ENCODE measurements at places on chromosomes 1 and 21.

GRCh38 chr21:45125357-45125756, 51.0 kb downstream of the ADARB1 start:
- DNase-seq: no peak

DNA sequence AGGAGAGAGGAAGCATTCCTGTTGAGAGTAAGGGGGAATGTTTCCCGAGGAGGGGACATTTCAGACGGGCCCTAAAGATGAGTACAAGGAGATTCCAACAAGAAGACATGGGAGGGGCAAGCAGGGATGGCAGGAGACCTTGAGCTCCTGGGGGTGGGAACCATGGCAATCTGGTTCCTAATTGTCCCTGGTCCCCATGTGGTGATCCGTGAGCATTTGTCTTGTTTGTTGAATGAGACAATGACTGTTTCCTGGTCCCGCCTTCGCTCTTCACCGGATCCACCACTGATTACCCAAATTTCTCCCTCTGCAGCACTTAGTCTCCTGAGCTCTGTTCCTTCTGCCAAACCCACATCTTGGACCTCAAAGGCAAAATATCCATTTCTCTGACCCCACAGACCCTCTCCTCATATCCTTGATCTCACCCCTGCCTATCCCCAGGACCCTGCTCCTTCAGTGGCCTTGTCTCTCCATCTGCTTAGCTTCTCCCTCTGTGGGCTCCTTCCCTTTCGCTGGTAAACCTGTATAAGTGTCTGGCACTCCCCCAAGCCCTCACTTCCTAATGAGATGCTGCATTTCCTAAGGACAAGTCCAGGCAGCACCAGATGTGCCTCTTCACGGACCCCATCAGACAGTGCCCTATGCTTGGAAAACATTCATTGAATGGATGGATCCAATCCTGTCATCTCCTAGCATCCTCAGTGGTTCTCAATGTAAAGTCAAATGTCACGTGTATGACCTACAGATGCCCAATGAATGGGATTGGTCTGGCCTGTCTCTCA, 8.3 kb upstream of the CSF1 start:
- DNase-seq: no peak

DNA sequence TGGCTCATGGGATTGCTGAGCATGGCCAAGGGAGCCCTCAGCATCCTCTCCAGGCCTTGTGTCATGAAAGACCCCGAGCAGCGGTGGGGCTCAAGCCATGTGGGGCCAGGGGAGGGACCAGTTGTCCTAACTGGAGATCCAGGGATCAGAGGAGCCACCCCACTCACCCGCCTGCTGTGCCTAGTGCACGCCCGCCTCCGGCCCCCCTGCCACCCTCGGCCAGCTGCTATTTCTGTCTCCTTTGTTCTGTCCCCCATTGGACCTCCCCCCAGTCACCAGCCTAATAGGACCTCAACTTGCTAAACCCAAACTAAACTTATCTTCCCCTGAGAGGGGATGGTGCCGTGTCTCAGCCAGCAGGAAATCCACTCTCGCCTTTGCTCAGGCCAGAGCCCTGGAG, 44.4 kb downstream of the TP73 start:
- no peak for DNase-seq

DNA sequence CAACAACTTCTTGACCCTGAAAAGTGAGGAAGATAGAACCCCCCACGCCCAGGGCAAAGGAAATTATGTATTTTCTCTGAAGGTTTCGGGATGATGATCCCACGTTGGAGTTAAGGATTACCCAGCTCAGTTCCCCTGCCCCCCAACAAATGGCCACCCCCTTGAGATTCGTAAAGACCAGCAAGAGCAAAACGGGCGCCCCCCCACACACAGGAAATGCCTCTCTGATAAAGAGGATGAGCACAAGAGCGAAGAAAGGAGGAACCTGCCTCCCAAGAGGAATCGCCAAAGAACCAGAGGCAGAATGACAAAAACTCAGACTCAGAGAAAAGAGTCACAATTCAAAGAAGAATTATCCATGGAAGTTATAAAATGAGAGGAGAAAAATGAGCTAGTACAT, 576.9 kb downstream of the MATN1 start:
- no peak for DNase-seq

DNA sequence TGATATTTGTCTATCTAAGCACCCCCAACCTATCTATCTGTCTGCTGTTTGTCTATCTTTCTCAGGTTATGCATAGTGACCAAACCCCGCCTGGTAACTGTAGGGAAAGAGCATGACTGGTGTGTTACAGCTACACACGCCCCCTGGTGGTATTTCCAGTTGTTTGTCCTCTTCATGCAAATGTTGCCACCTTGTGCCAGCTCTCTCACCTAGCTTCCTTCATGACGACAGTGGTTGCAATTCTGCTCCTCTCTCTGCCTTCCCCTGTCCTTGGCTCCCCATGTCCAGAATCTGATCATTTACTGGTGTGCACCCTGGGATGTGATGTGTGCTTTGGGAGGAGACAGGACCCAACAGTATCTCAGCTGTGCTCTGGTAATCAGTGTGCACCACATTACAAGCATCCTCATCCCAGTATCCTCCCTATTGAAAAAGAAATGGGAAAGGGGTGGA, 8.1 kb upstream of the INKA2 start:
- peak; percentile 56 for DNase-seq

GRCh38 chr1:178093951-178094738, at the start of gene RASAL2:
RASAL2 (plus strand) TSS chr1:178094104; CDS start chr1:178094493, 389 bp downstream.
- no peak for DNase-seq

GRCh38 chr1:46543761-46544560, 7.5 kb downstream of the KNCN start:
- DNase-seq: no peak

DNA sequence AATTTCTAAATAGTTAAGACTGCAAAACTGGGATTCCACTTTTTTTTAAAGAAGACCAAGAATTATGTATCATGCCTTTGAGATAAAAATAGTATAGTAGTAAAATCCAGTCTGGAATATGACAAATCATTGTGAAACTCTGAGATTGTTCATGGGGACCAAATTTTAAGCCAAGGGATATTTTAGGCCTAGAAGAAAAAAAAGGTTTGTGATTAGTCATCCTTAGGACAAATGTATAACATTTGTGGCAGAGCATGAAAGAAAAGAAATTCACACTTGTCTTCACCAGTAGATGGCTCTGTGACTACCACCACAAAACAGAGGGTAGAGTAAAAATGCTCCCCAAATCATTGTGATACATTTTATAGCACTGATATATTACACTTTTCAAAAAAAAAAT, 226.1 kb downstream of the KCTD3 start:
- DNase-seq: no peak

- DNase-seq: no peak
Observed at GRCh38 chr1:99980928-99981327, 11.1 kb downstream of the SLC35A3 start.

DNA sequence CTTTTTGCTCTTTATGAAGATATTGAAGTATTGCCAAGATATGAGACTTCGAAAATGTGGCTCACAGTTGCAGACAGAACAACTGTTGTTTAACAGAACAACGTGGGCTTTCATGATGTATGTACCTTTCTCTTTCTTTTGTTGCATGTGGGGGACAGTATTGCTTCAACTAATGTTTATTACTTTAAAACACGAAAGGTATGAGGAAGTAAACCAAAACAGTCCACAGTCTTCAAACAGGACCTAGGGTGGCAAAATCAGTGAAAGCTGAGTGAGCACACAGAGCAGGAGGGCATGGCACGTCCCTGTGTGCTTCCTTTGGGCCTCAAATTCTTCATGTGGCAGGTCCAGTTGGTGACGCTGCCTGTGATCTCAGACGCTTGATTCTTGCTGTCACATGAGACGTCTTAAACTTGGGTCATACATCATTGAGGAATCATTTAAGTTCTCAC, 7.8 kb upstream of the CHAF1B start:
- no peak for DNase-seq

- no peak for DNase-seq
Observed at GRCh38 chr1:217140041-217140901, 417.0 kb upstream of the ESRRG start.

GRCh38 chr1:91604632-91605031, 104.0 kb downstream of the CDC7 start:
- DNase-seq: no peak

GRCh38 chr1:229478852-229479251, 29.3 kb downstream of the NUP133 start:
- no peak for DNase-seq

- no peak for DNase-seq
Observed at GRCh38 chr1:45470306-45470798, 20.6 kb downstream of the TESK2 start.

DNA sequence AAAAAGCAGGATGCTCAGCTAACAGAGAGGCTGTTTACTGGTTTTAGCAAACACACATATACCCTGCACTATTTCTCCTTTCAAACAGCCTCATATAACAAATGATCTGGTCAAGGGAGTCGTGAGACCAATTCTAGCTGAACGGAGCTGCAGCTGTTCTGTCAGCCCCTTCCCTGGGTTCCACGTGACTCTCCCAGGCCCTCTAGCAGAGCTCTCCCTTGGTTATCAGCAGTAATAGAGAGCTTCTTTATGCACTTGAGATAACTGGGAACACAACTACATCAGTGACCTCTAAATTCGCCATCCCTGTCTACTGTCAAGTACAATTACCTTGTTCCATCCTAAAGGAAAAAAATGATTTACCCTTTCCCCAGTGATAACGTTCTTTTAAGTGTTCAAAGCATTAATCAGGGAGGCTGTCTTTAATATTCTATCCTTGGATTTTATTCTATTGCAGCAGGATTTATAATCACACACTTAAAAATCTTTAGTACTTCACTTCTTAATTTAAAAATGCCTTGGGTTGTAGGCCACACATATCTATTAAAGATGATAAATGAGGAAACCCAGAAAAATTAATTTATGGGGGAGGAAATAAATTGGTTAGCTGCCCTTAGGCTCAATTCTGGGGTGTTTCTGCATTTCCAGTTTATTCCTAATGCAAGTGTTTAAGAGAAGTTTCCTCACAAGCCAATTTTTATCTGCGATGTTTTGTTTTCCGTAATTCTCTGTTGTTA, 28.2 kb downstream of the PTGER3 start:
- no peak for DNase-seq

DNA sequence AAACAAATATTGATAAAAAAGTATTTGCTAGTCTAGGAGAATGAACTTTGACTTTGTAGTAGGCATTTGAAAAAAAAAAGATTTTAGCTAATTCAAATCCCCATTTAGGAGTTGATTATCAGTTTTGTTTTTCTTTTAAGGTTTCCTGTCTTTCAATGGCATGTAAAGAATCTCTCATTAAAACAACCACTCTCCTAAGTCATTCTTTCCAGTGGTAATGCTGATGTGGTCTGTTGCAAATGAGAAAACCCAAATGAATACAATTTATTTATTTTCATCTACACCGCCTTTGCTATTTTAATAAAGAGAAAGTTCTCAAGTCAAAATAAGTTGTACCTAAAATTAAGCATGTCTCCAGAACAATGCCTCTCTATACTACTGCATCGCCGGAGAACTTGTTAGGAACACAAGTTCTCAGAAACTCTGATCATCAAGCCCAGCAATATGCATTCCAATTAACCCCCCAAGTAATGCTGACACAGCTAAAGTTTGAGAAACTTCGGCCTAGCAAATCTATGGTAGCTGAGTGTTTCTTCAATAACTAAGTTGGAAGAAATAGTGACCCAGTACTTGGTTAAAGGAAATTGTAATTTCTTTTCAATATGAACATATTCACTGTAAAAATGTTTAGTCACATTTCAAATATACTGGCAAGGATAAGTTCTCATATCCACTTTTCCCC, 255.1 kb downstream of the PTPRC start:
- DNase-seq: no peak

DNA sequence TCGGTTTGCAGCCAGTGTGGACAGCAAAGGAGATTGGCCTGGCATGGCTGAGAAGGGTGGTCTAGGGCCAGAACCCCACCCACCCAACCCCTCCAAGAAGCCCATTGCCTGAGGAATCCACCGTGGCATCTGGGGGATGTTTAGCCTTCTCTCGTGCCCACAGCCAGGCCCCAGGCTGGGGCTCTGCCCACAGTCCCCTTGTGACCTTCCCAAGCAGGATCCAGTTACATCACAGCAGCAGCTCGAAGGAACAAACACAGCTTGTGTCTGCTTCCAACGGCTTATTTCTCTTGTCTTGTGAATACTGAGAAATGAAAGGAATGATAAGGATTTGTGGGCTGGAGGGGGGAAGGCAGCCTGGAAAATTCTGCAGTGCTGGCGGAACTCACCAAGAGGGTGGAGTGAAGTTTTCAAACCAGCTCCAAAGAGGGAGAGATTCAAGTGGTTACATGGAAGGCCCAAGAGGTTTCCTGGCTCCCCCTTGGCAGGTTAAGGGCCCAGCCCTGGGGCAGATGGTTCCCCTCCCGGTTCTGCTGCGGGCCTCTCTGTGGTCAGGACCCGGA, 61.6 kb downstream of the DHRS3 start:
- DNase-seq: no peak

DNA sequence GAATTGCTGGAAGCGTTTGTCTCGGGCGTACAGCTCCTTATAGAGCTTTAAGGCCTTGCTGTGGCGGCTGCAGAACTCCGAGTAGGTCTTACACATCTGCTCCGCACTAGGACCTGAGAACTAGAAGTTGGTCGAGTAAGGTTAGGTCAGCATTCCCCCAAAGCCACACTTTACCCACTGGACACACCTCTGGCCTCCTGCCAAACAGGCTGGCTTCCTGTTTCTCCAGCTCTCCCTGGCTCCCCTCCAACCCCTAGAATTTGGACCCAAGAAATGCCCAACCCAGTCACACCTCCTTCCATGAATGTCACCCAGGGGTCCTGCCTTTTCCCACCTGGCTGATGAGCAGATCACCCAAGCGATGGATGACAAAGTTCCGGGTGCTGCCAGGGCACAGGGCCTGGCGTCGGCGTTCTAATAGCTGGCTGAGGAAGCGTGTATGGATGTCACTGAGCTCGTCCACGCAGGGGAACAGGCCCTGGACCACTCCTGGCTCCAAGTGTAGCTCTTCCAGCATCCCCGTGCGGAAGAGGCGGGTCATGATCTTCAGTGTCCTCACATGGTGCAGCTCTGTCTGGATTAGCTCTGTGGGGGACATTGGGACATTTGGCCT, 15.6 kb downstream of the ARHGEF2 start:
- DNase-seq: no peak

DNA sequence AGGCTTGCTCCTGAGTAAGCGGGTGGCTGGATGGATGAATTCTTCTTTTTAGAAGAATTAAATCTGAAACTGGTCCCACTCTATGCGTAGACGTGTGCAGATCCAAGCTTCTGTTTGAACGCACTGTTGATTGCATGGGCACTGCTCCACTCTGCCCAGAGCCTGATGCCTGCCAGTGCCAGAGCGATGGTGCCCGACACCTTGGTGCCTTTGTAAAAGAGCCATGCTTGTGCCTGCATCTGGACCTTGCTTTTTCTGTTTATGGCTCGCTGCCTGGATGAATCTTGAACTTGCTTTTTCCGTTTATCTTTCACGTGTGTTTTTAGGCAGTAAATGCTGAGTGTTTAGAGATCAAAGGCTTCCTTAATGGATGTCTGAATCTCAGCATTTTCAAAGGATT, 15.0 kb upstream of the PWP2 start:
- DNase-seq: no peak

- DNase-seq: peak; percentile 75
Observed at GRCh38 chr1:2546515-2547209, 9.5 kb upstream of the TNFRSF14 start.

All from activated T-cell treated with anti-CD3 and anti-CD28 coated beads for 4 hours (primary cell).